HS-5 (cell line): ENCODE measurements at places on chromosomes 7 and 10.

DNA sequence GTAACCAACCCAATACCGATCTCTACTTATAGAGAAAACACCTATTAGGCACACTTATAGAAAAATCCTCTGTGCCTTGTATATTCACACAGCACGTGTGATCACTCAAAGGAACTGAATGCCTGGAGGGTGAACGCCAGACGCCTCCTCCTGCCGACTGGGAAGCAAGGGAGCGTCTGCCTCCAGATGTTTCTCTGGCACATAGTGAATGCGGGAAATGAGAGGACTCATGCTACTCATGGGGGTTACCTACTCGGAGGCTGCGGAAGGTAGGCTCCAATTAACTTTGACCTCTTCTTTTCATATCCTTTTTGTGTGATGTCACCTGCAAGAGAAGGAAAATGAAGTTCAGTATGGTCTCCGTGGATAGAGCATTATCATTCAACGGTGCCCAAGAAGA, 203.3 kb downstream of the DIP2C start:
- DNase-seq: no peak

DNA sequence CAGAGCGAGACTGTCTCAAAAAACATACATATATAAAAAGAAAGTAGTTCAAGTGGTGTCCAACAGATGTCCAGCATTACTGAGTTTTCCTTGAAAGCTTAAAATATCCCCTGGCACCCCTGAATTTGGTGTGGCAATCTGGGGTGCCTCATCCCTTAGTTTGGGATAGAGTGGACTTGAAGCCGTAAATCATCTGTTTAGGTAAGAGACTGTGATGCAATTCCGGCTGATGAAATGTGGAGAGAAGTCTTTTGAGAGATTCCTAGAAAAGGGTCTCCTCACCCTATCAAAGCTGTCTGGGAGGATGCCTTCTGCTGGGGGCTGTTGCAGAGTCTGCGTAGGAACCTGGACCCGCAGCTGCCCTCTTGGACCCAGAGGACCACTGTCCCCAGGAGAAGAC, 408.0 kb downstream of the RPS24 start:
- DNase-seq: no peak

DNA sequence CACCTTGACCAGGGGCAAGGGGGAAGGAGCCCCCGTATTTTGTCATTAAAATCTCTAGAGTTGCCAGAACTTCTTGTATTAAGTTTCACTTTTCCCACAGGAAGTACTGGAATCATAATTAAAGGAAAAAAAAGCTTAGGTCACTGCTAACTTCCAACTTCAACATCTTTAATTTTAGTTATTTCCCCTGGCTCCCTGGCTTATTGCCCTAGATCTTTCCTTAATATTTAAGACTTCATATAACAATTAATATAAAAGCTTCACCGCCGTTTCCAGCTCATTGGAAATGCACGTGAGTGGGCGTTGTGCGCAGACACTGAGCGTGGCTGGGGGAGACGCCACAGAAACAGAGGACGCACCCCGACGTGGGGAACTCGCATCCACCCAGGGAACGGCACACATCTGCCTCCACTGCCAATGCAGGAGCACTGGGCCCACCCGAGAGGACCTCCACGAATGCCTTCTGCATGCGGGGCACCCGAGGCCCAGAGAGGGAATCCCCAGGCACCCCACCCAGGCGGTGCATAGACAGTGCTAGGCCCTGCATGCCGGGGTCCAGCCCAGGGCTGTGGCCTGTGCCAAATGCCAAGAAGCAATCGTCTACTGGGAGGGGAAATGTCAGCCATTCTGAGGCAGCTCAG, 72.2 kb downstream of the ADARB2 start:
- DNase-seq: no peak

DNA sequence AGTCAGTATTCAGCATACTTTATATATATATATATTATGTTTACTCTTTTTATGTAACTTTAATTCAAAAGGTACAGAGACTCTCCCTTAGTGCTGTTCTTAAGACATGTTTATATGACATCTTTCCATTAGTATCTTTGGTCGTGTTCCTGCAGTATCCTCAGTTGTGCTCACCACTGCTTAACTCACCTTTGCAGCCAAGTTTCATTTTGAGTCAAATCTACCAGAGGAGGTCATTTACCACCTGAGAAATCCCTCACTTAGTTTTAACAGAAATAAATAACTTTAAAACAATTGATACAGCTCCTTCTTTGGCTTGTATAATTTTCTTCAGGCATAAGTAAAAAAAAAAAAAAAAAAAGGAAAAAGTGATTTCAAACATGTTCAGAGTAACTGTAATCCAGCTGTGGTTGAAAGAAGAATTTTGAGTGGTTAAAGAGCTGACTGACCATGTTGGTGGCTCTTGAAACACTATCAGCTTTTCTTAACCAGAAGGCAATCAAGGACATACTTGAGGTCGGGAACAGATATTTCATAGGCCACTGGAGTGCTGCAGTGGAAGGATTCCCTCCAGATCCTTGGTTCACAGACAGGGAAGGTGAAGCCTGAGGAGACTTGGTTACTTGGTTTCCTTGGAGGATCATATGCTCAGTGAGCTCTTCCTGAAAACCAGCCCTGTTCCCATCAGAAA, 116.8 kb downstream of the AUTS2 start:
- no peak for DNase-seq

GRCh38 chr7:43489257-43489656, 93.7 kb upstream of the STK17A start:
- no peak for DNase-seq

DNA sequence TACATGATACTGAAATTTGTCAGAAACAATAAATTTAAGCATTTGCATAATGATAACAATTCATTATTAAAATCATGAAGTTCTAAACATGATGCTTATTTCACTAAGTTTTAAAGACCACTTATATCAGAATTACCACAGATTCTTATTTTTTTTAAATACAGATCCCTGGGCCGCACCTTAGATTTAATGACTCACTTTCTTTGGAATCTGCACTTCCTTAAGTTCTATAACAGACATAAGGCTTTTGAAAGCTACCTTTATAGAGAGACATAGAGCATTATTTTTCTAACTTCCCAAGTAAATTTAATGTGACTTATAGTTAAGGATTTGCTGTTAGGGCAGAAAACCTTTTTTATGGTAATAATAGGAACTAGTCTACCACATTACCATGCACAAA, 214.9 kb downstream of the IPMK start:
- no peak for DNase-seq

- DNase-seq: no peak
Measured at GRCh38 chr10:101071267-101071884, 9.6 kb downstream of the KAZALD1 start.

- no peak for DNase-seq
Measured at GRCh38 chr7:106768324-106768751, 96.7 kb upstream of the PIK3CG start.

GRCh38 chr7:123718773-123719172, 30.0 kb downstream of the WASL start:
- no peak for DNase-seq

- DNase-seq: no peak
Measured at GRCh38 chr10:77390481-77390891, 247.1 kb downstream of the KCNMA1 start.

DNA sequence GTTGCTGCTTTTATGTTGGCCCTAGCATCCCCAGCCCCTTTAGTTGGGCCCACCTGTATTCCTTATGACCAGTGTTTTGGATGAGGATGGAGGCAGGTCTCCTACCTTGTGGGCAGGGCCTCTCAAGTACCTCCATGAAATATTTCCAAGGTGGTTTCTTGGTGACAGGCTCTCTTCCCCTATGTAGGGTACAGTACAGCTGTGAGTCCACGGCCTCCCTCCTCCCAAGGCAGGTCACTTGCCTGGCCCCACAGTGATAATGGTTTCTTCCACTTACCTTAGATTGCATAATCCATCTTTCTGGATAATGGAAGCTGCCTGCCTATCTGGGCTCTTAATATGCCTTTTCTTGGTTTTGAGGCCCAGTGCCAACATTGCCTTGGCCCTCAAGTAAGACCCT, 110.4 kb downstream of the NT5C2 start:
- no peak for DNase-seq

GRCh38 chr7:121107923-121108498, 119.5 kb downstream of the CPED1 start:
- peak; percentile 49 for DNase-seq

GRCh38 chr10:21675157-21675796, 141.2 kb downstream of the MLLT10 start:
- no peak for DNase-seq

DNA sequence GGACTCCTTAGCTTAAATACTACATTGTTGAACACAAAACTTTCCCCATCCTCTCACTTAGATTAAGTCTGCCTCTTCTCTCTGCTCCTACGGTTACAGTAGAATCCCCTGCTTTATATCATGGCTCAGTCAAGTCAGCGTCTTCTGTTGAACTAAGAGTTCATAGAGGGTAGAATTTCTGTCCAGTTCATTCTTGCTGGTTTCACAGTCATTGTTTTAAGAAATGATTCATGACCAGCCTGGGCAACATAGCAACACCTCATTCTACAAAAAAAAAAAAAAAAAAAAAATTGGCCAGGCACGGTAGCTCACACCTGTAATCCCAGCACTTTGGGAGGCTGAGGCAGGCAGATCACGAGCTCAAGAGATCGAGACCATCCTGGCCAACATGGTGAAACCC, 3.7 kb upstream of the ZFYVE27 start:
- DNase-seq: no peak

GRCh38 chr10:90723416-90724068, 134.3 kb downstream of the HTR7 start:
- no peak for DNase-seq

DNA sequence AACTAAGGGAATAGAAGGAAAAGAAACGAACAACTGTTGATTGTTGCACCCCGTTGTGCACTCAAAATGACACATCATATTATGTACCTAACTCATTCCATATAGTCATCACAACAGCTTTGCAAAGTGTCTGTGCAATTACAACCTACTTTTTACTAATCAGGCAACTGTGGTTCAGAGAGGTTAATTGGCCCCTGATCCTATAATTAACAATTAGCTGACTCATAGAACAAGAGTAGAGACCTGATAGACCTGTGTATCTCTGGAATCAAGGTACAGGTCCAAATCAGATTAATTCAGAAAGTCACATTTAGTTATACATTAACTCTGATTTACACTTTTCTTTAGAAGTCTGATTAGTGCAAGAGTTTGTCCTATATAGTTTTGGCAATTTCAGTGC, 122.5 kb upstream of the CDK13 start:
- no peak for DNase-seq

DNA sequence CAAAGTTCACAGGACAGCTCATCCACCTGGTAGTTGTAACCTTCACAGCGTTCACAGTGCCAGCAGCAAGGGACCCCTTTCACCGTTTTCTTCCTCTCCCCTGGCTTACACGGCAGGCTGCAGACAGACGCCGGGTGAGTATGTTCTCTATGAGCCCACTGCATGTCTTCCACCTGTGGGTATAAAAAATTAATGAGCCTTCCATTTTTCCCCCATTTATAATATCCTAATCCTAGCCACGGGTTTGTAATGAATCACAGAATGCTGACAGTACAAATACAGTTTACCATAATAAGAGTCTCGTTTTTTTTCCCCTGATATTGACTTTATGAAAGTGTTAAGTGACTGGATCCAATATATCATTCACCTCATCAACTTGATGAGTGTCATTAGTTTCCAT, 719.0 kb downstream of the GRM8 start:
- DNase-seq: no peak

DNA sequence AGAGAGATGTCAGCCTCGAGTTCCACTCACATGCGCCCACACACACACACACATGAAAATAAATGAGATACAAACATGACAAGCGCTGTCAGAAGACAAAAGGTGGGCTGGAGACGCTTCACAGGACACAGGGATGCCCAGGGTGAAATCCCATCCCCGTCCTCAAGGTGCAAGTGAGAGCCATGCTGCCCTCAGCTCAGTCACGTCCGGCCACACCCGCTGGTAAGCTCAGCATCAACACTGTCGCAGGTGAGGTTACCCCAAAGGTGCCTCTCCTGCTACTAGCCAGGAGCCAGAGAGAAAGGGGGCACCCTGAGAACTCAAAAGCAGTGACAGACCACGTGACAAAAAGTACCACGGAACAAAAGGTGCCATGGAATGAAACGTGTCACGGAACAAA, 22.2 kb downstream of the PITRM1 start:
- DNase-seq: no peak

DNA sequence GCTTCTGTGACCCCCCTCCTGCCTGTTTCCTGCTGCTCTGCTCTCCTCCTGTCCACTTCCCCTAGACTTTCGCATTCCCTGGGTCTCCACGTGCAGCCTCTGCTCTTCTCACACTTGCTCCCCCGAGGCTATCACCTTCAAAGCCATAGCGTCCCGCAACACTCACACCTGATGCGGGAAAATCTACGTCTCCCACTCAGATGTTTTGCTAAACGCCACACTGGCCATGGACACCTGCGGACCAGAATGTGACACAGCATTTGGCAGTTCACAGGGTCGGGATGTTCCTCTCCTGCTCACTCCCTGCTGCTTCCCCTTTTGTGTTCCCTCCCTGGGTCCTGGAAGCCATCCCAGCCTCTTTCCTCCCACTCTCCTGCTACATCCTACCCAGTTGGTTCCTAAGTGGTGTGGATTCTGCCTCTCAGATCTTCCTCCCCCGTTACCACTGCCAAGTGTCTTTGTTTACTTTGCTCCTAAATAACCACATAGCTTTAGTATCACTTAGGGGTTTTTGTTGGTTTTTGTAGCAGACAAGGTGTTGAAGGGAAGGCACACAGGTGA, 33.7 kb upstream of the RBM33 start:
- no peak for DNase-seq

GRCh38 chr7:152523916-152524315, 88.1 kb upstream of the KMT2C start:
- no peak for DNase-seq
